ENCODE measurements at places on chromosomes 4 and X.

GRCh38 chr4:108175966-108176365, 7.2 kb upstream of the LEF1 start:
- no peak for DNase-seq

DNA sequence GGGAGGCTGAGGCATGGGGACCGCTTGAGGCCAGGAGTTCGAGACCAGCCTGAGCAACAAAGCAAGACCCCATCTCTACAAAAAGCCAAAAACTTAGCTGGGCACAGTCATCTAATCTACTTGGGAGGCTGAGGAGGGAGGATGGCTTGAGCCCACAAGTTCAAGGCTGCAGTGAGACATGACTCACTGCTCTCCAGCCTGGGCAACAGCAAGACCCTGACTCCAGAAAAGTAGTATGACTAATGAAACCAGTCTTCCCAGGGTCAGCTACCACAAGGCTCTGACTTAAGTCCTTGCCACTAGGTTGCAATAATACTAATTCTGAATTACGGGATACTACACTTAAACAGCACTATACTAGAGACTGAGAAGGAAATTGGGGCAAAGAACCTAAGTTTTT, 33.1 kb downstream of the ERVMER34-1 start:
- no peak for DNase-seq

DNA sequence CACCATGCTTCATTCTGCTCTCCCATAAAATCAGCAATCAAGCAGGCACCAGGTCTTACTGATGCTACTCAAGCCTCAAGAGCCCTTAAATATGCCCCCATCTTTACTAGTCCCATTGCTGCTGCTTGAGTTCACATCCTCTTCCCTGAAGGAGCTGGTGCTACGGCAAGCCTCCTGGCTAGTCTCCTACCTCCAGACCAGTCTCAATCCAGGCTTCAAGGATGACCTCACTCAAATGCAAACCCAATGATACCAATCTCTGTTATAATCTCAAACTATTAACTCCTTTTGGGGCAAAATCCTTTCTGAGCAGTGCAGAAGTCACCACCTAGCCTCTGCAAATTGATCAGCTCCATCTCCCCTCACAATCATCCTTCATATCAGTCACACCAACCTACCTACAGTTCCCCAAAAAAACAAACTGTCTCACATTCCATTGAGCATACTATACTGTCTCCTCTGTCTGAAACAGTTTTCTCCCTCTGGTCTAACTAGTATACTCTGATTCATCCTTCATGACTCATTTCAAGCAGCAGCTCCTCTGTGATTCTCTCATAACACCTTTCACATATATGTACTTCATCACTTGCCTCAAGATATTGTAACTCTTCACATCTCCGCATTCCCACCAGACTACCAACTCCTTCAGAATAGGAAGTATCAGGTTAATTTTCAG, 30.0 kb downstream of the PAPSS1 start:
- no peak for DNase-seq

DNA sequence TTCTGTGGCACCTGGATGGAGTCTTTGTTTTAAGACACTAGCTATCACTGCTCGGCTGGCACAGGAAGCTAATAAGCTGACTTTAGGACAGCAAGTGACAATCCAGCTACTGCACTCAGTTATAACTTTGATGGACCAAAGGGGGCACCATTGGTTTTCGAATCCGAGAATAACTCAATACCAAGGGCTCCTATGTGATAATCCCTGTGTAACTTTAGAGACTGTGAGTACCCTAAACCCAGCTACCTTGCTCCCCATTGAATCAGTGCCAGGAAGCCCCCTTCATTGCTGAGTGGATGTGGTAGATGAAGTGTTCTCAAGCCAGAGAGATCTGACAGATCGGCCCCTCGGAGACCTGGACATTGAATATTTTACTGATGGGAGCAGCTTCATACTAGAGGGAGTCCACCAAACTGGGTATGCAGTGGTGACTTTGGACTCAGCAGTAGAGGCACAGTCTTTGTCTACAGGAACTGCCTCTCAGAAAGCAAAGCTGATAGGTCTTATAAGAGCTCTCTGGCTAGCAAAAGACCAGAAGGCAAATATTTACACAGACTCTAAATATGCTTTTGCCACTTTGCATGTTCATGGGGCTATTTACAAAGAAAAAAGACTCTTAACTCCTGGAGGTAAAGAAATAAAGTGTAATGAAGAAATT, 35.5 kb upstream of the UGT2B7 start:
- no peak for DNase-seq

DNA sequence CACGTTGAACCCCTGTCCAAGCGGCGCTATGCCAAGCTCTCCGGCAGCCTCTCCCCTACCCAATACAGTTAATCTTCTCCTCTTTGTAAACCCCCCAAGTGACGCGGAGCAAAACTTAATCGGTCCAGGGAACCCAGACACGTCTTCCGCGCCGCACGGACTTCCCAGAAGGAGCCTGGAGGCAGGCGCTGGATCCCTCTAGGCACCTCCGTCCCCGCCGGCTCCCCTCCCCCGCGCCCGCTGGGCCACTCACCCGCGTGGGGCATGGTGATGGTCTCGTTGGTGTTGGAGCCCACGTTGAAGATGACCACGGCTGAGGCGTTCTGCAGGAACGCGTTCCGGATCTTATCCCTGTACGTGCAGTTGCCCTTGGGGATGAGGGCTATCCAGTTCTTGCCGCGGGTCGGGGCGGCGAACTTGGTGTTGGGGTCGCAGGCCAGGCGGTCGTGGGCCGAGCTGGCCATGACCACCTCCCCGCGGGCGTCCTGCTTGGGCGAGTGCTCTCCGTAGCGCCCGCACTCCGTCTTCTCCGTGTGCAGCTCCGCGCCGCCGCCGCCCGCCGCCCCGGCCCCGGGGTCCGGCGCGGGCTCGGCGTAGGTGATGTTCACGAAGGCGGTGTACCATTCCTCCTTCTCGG, 1.1 kb downstream of the RNF150 start:
- no peak for DNase-seq

GRCh38 chr4:1082215-1083182, 30.9 kb downstream of the RNF212 start:
- DNase-seq = peak; percentile 82

- no peak for DNase-seq
Observed at GRCh38 chr4:108649863-108650211, 562 bp upstream of the OSTC start.

Data from right atrium auricular region (tissue), 2 donors.